ENCODE measurements at places on chromosomes 16 and 17.

- no peak for DNase-seq
- H3K36me3 ChIP-seq = no peaks in the 10 kb centered on the region
- no peak overlapping the region for H3K4me3 ChIP-seq
- H3K27me3 ChIP-seq = no peaks in the 10 kb centered on the region
Measured at GRCh38 chr17:65785109-65785508, 223.7 kb upstream of the AXIN2 start.

GRCh38 chr17:74098136-74099024 is 105.1 kb upstream of the RPL38 start:
- no peak overlapping the region for H3K27ac ChIP-seq
- no peaks in the 10 kb centered on the region for H3K36me3 ChIP-seq
- H3K27me3 ChIP-seq = no peaks in the 10 kb centered on the region
- no peak for DNase-seq

- no peaks in the 10 kb centered on the region for H3K4me1 ChIP-seq
- H3K27ac ChIP-seq = no peak overlapping the region
- no peaks in the 10 kb centered on the region for H3K36me3 ChIP-seq
- H3K27me3 ChIP-seq = no peaks in the 10 kb centered on the region
- H3K4me3 ChIP-seq = no peak overlapping the region
Measured at GRCh38 chr17:231966-232807, 50.7 kb upstream of the DOC2B start.

GRCh38 chr17:75875182-75875939 is 3.0 kb downstream of the TRIM47 start:
- H3K4me3 ChIP-seq = peak overlapping the region; percentile 78
- H3K36me3 ChIP-seq = peaks cover 7% of the 10 kb centered on the region
- H3K27me3 ChIP-seq = no peaks in the 10 kb centered on the region

DNA sequence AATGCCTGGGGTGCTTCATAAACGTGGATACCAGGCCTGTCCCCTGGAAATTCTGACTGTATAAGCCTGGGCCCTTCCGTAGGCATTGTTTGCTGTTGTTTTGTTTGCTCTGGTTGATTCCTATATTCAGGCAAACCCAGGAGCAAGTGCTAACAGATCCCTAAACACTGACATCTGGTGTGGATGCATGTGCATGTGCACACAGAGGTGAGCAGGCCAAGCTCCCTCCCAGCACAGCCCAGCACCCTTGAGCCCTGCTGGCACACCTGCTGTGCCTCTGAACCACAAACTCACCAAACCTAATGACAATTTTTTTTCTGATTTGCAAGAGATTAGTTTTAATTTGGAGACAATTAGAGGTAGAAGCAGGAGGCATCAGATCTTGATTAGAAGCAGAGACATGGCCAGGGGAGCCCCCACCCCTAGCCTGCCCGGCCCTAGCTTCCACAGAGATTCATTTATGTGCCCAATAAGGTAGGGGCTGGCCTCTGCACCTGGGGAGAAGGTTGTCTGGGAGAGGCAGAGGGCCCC is 40.4 kb downstream of the TMEM132E start:
- H3K4me3 ChIP-seq = no peak overlapping the region
- no peaks in the 10 kb centered on the region for H3K36me3 ChIP-seq
- no peak for DNase-seq
- no peaks in the 10 kb centered on the region for H3K27me3 ChIP-seq
- no peak overlapping the region for H3K27ac ChIP-seq

DNA sequence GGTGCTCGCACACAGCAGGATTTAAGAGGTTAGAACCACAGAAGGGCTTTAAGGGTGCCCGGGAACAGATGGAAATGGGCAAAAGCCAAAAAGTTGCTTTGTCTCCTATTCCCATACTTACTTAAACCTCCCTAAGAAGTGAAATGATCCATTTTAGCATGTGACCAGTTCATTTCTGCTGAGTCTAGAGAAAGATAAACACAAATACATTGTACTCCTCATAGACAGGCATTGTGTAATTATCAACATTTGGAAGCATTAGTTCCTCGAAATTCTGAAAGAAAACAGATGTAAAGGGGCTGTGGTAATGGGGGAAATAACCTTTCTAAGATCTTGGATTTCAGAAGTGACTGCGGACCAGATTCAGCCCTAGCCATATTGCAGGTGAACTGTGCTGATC is 178.3 kb downstream of the CYB561 start:
- no peak overlapping the region for H3K4me3 ChIP-seq
- no peaks in the 10 kb centered on the region for H3K36me3 ChIP-seq
- peaks cover 3% of the 10 kb centered on the region for H3K4me1 ChIP-seq
- H3K27ac ChIP-seq = no peak overlapping the region

DNA sequence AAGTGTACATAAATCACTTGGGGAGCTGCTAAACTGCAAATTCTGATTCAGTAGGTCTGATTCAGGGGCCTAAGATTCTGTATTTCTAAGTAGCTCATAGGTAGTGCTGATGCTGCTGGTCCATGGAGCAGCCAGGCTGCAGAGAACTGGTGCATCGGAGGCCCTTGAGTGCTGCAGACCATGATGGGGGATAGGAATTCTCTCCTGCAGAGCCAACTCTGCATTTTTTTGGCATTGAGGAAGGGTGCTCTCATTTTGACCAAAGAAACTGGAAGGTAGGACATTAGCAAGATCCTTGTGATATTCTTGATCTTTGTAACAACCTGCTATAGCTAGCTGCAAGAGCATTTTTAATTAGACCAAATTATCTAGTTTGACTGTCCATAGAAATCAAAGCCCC is 4.7 kb downstream of the HOXB2 start:
- no peak for DNase-seq
- H3K27ac ChIP-seq = no peak overlapping the region
- no peak overlapping the region for H3K4me3 ChIP-seq
- no peaks in the 10 kb centered on the region for H3K27me3 ChIP-seq

DNA sequence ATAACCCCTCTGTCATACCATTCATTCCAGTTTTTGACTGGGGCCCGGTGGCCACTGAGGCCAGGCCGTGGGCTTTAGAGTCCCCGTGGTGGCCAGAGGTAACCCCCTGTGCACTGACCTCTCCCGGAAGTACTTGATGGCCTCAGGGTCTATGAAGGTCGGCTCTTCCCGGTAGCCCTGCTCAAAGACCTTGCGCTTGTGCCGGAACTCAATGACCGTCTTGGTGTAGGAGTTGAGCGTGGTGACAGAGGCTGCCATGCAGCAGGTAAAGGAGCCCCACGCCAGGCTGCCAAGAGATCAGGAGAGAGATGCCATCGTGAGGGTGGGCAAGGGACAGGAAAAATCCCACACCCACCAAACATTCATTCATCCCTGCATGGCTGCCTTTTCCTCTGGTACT is 234.8 kb downstream of the GSG1L start:
- H3K4me1 ChIP-seq = no peaks in the 10 kb centered on the region
- no peaks in the 10 kb centered on the region for H3K27me3 ChIP-seq
- H3K27ac ChIP-seq = no peak overlapping the region
- no peaks in the 10 kb centered on the region for H3K36me3 ChIP-seq

- no peak overlapping the region for H3K27ac ChIP-seq
- no peaks in the 10 kb centered on the region for H3K27me3 ChIP-seq
- no peak overlapping the region for H3K4me3 ChIP-seq
- H3K4me1 ChIP-seq = no peaks in the 10 kb centered on the region
- DNase-seq = no peak
Measured at GRCh38 chr17:70629902-70630301, 460.6 kb downstream of the KCNJ2 start.

- no peaks in the 10 kb centered on the region for H3K4me1 ChIP-seq
- DNase-seq = no peak
- H3K27me3 ChIP-seq = no peaks in the 10 kb centered on the region
- H3K4me3 ChIP-seq = no peak overlapping the region
- H3K27ac ChIP-seq = no peak overlapping the region
Measured at GRCh38 chr17:39652587-39653315, 12.4 kb upstream of the TCAP start.

- peak overlapping the region; percentile 24 for H3K4me3 ChIP-seq
- DNase-seq = no peak
- no peaks in the 10 kb centered on the region for H3K27me3 ChIP-seq
- H3K27ac ChIP-seq = peak overlapping the region; percentile 98
- H3K4me1 ChIP-seq = peaks cover 53% of the 10 kb centered on the region
Measured at GRCh38 chr17:49687878-49688491, 10.1 kb upstream of the SPOP start.

DNA sequence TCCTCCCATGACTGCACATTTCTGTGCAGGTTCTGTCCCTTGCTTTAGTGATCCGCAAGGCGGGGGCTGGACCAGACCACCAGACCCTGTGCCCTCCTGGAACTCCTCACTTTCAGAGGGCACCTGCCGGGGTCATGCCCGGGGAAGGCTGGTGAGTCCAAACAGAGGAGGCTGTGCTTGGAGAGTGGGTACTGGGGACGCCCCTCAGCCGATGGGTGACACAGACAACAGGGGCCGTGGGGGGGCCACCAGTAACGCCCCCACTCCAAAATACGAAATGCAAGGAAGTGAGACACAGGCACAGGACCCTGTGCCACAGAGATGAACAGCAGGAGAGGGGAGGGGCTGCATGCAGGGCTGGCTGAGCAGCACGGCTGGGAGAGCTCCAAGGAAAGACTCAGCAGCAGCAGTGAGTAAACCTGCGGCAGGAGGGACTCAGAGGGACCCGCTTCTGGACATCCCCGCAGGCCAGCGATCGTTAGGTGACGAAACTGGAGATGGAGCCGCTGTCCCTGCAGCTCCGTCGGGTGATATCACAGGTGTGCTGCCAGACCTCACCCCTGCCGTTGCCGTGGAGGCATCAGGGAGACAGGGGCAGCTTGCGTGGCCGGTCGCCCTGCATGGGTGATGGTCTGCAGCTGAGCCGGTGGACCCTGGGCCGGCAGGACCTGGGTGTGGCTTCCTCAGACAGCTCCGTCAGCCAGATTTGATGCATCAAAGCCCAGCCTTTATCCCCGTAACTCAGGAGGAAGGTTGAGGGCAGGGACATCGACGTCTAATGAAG is 71.2 kb upstream of the GNG13 start:
- H3K27ac ChIP-seq = no peak overlapping the region
- no peaks in the 10 kb centered on the region for H3K27me3 ChIP-seq
- H3K36me3 ChIP-seq = peaks cover 23% of the 10 kb centered on the region

GRCh38 chr16:30437511-30438046 is 7.7 kb upstream of the DCTPP1 start:
- DNase-seq = no peak
- H3K27me3 ChIP-seq = no peaks in the 10 kb centered on the region
- H3K36me3 ChIP-seq = no peaks in the 10 kb centered on the region
- no peak overlapping the region for H3K27ac ChIP-seq
- no peaks in the 10 kb centered on the region for H3K4me1 ChIP-seq

DNA sequence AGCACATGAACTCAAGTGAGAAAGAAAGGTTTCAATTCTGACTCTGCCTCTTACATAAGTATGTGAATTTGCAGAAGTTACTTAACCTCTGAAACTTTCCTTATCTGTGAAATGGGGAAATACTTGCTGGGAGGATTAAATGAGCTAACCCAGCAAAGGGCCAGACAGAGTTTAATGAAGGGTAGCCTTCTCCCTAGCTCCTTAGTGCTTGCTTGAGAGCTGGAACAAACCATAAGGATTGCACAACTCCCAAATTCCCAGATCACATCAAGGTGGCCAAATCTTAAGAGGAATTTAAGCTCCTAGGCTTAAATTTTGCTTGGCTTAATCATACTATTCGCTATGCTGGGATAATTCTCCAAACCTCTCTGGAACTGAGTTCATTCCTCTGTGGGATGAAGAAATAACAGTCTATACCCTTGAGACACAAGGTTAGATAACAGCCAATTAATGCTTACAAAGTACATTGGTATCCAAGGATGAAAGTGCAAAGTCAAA is 11.8 kb upstream of the WSB1 start:
- no peaks in the 10 kb centered on the region for H3K27me3 ChIP-seq
- no peak overlapping the region for H3K4me3 ChIP-seq
- H3K36me3 ChIP-seq = no peaks in the 10 kb centered on the region

- no peaks in the 10 kb centered on the region for H3K27me3 ChIP-seq
- no peaks in the 10 kb centered on the region for H3K36me3 ChIP-seq
- no peak overlapping the region for H3K4me3 ChIP-seq
- no peak for DNase-seq
- no peak overlapping the region for H3K27ac ChIP-seq
- H3K4me1 ChIP-seq = no peaks in the 10 kb centered on the region
Measured at GRCh38 chr17:73430848-73431247, 119.0 kb upstream of the CDC42EP4 start.
